NCI-H1105 (cell line): ENCODE measurements at places on chromosomes 4 and X.

DNA sequence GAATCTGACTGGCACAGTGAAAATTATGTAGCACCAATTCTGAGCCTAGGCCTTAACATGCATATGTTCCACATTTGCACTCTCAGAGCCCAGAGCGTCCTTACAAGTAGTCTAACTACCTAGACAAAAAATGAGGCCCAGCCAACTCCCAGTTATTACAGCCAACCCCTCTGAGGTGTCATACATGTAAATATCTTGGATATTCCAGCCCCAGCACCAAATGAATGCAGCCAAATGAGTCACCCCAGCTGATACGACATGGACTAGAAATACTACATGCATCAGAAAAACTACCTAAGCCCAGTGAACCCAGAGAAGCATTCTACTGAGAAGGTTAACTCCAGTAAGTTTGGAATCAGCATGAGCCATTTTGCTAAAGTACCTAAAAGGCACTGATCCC is 145.1 kb downstream of the STPG2 start:
- DNase-seq, result no peak

DNA sequence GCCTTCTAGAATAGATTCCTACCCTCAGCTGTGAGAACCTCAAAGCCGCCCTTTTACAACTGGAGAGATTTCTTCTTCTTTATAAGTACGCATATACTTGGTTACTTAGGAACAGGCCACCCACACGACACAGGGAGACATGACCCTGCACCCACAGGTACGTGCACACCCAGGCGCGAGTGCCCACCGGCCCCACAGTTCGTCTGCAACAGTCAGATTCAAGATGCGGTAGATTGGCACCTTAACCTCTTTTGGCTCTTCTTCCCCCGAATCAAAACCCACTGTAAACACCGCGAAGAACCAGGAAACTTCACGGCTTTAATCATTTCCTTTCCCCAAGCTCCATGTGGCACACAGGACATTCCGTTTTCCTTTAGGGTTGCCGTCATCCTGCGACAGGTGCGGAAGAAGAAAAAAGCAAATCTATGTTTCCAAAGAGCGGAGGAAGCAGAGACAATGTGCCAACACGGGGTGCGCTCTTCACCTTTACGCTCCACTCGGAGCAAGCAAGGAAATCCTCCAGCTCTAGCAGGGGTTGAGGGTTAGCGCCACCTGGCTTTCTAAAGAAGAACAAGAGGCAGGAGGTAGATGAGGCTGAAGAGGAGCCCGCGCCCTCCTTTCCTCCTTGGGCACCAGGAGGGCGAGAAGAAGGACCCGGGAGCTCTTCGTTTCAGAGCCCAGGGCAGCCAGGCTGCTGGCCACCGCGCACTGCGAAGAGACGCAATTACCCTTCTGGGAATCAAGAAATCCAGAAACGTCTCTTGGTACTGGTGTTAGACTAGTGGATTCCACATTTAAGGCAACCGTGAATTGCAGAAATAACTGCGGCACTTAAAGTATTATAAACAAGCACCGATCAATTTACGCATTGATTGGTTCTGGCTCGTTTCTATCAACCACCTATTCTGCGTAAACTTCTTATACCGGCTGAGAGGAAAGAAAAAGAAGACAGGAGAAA is 35.7 kb downstream of the HAND2 start:
- DNase-seq, result no peak

- DNase-seq, result no peak
These were observed 287.9 kb upstream of the NR3C2 start for GRCh38 chr4:148730082-148730640.

GRCh38 chrX:49793686-49794085 is 35.4 kb upstream of the PAGE4 start:
- no peak for DNase-seq

DNA sequence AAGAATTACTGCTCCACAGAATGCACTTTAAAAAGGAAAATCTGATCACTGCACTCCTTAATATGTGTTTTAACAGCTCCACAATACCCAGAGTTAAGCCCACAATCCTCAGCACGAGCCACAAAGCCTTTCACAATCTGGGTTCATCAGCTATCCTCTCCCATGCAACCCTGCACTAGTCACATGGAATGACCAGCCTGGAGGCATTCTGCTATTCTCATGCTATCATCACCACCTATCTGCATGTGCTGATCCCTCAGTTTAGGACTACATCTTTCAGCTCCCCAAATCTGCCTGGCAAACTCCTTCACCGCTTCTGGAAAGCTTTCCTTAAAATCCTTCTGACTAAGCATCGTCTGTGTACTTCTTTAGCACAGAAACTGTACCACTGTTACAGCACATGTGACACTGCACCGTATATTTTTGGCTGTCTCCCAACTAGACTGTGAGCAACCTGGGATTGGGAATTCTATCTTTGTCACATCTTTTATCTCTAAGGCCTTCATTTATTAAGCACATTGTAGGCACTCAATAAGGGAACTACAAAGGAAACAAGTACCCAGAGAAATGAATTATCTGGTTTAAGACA is 18.3 kb upstream of the EIF1AX start:
- no peak for DNase-seq

DNA sequence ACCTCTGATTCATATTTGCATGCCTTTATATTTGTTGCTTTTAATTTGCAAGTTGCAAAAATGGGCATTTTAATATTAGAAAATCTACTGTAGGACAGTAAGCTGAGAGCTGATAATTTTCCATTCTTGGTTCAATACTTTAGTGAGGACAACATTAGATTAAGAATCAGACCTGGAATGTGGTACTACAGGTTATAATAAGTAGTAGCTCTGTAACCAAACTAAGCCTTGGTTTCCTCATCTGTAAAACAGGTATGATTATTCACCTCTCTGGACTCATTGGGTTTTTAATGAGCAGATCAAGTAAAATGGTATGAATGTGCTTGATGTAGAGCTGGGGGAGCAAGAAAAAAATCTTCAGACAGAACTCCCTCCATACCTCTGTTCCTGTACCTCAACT is 31.1 kb downstream of the PRRG1 start:
- no peak for DNase-seq

GRCh38 chrX:132433001-132433400 is 55.8 kb downstream of the MBNL3 start:
- no peak for DNase-seq

DNA sequence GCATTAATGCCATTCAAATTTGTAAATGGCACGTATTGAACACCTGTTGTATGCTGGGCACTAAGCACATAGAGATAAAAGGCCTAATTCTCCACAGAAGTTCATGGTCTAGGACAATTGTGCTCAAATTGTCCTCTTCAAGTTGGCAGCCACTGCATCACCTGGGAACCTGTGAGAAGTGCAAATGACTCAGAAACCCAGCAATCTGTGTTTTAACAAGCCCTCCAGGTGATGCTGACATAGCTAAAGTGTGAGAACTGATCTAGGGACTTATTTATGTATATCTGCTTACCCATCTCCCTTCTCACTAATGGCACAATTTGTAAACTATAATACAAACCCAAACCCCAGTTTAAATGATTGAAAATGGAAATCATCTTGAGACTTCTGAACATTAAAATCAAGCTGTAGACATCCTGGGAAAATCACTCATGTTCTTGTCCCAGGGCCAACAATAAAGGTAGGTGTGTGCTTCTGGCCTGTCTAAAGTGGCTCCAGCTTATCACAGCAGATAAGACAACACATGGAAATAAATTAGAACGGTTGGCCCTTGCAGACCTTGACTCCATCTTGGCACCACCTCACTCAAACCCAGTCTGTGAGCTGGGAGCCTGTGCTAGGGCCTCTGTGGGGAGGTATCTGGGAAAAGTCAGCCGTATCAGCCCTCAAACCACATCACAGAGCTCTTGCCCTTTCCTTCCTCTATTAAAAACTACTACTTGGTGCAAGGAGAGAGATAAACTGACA is 46.8 kb downstream of the UCHL1 start:
- no peak for DNase-seq

DNA sequence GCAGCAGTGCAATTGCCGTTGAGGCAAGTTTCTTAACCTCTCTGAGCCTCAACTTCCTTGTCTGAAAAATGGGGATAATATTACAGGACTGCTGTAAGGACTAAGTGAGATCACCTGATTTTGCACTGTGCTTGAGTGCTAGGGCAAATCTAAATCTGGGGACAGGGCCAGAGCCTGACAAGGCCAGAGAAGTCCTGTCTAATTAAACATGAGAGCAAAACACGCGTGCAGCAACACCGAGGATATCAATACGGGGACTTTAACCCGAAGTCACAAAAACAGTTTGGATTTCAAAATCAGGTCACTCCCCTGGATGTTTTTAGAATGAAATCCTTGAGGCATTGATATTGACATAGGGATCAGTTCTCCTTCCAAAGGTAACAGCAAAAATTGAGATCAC is 5.7 kb upstream of the GJB1 start:
- DNase-seq, result no peak

DNA sequence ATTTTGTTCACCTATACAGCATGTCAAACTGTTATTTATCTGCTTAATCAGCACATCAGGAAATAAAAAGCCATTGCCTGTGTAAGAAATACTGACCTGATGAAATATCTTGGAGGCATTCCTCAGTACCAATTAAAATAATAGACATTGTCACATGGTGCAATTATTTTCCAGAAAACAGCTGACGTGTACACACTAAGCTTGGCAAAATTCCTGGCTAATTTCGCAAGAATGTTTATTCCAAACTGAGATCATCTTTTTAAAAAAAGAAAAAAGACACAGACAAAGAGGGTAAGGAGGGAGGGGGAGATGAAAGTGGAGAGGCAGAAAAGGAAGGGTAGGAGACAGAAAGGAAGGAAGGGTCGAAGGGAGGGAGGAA is 61.9 kb upstream of the NFKB1 start:
- peak; percentile 17 for DNase-seq

GRCh38 chrX:31608638-31609037 is 536.8 kb upstream of the FTHL17 start:
- DNase-seq, result no peak

- DNase-seq, result no peak
These were observed 18.5 kb downstream of the LRRC66 start for GRCh38 chr4:52001616-52002015.

DNA sequence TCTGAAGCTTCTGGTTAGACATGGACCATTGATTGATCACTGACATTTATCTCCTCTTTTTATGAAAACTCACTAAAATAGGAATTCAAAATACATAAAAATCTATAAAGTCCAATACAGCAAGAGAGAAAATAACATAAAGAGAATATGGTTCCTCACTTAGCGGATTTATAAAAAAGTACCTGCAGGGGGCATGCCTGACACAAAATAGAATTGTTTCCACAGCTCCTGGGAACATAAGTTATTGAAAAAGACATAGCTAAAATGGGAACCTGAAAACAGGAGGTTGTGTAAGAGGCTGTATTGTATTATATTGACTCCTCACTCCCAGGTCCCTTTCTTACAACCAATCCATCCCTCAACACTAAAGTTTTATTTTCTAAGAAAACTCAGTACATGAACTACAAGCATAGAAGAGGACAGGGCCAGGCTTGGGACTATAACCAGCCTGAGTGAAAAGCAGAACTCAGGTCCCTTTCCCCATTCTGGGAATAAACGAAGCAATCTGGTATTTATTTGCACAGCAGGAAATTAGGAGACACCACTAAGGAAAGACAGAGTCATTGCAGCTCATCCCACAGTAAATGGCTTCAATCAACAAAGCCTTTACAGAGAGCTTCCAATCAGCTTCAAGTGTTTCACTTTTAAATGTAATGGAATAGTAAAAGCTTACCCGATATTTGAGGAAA is 121.1 kb upstream of the NDST4 start:
- no peak for DNase-seq

DNA sequence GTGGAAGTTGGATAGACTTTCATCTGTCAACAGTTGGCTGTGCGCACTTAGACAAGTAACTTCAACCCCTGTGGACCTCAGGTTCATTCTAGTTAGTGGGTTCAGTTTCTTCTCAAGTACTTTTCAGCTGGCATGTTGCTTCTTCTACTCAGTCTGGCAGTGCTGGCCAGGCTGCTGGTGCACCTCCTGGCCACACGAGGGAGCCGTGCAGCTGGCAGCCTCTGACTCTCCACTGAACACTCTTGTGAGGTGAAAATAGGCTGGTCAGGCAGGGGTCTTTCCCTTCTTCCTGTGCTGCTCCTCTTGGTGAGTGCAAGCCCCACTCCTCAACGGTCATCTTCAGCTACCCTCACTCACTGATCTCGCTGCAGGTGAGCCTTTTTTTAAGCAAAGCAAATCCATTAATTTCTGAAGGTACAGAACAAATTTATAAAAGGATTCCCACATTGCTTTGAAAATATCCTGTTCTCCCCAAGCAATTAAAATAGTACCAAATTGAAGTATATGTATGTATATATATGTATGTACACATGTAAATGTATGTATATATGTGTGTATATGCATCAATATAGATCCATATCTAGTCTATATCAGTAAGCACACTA is 30.6 kb downstream of the LONRF3 start:
- DNase-seq, result peak; percentile 15

DNA sequence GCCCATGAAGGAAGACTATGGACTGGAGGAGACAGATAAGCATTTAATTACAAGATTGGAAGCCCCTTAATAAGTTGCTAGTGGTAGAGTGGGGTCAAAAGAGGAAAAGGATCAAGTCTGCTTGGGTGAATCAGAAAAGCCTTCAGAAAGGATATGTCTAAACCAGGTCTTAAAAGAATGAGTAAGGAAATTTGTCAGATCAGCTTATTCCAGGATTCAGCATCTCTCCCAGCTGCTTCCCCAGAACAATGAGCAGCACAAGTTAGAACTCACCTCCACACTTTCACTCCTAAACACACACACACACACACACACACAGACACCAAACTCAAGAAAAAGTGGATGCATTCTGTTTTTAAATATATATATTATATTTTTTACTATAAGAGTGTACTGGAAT is 166.5 kb downstream of the CPEB2 start:
- DNase-seq, result no peak

GRCh38 chr4:88396681-88397080 is 18.0 kb downstream of the HERC6 start:
- DNase-seq, result no peak

- no peak for DNase-seq
These were observed 100.8 kb upstream of the ATXN3L start for GRCh38 chrX:13420545-13421183.

- DNase-seq, result no peak
These were observed 2.0 kb downstream of the DLG3 start for GRCh38 chrX:70446380-70447350.
